ENCODE measurements at places on chromosomes 1 and 21.

GRCh38 chr1:71778940-71779339 is 503.4 kb downstream of the NEGR1 start:
- DNase-seq: no peak

DNA sequence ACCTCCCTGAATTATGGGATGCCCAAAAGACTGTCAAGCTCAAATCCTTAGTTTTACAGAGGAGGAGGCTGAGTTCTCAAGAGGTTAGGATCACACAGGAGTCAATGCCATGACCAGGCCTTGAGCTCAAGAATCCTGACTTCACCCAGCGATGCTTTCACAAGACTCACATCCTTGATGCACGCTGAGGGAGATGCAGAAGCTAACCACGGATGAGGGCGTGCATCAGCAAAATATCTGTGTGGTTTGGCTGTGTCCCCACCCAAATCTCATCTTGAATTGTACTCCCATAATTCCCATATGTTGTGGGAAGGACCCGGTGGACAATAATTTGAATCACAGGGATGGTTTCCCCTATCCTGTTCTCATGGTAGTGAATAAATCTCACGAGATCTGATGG is 133.2 kb downstream of the KCNJ6 start:
- DNase-seq: no peak

- no peak for DNase-seq
Measured at GRCh38 chr1:50566405-50566804, 143.2 kb upstream of the DMRTA2 start.

GRCh38 chr1:237098541-237098940 is 56.6 kb downstream of the RYR2 start:
- no peak for DNase-seq

GRCh38 chr1:71930511-71930910 is 351.8 kb downstream of the NEGR1 start:
- no peak for DNase-seq

DNA sequence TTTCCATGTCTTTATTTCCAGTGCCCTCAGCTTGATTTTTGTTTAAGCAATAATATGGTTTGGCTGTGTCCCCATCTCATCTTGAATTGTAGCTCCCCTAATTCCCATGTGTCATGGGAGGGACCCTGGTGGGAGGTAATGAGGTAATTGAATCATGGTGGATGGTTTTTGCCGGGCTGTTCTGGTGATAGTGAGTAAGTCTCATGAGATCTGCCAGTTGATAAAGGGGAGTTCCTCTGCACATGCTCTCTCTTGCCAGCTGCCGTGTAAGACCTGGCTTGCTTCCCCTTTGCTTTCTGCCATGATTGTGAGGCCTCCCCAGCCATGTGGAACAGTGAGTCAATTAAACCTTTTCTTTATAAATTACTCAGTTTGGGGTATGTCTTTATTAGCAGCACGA is 559.6 kb upstream of the ADAMTS5 start:
- DNase-seq: no peak

GRCh38 chr1:8663915-8664329 is 153.5 kb downstream of the RERE start:
- DNase-seq: no peak

- DNase-seq: no peak
Measured at GRCh38 chr1:228180271-228180958, 14.8 kb downstream of the IBA57 start.

- DNase-seq: no peak
Measured at GRCh38 chr1:186532466-186532865, 71.6 kb upstream of the PDC start.

GRCh38 chr1:96945509-96946084 is 224.0 kb downstream of the PTBP2 start:
- DNase-seq: no peak

DNA sequence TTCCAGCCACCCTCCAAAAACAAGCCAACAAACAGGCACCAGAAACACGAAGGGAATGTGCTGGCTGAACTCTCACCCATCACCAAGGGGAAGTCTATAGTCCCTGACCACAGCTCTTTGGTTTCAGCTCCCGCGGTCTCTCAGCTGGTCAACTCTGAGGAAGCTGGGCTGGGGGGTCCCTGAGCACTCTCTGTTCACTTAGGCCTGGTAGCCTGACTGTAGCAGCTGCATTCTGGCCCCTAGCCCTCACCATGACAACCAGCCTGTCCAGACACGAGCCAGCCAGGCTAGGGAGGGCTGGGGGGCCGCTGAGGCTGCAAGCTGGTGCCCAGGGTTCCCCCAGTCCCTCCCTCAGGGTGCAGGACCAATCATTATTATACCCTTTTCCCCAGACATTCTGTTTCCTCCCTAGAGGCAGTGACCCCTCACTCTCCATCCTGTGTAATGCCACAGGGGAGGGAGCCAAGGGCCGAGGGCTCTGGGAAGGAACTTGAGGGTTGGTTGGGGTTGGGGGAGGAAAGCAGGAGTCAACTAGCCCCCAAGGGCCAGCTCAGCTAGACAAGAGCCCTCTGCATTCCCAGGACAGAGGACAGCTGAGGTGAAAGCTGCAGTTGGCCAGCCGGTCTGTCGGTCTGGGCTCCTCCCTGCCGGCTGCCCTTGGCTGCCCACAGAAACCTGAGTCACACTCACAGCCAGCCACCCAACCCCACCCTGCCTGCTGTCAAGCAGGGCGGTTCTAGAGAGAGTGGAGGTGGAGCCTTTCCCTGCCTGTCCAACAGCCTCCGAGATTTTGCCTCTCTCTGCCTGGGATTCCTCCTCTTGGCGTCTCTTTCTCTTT is 1.2 kb upstream of the TRAPPC3 start:
- DNase-seq: no peak

- DNase-seq: no peak
Measured at GRCh38 chr1:61313906-61314422, 231.6 kb downstream of the NFIA start.

- no peak for DNase-seq
Measured at GRCh38 chr1:62841587-62842169, 57.7 kb downstream of the ATG4C start.

DNA sequence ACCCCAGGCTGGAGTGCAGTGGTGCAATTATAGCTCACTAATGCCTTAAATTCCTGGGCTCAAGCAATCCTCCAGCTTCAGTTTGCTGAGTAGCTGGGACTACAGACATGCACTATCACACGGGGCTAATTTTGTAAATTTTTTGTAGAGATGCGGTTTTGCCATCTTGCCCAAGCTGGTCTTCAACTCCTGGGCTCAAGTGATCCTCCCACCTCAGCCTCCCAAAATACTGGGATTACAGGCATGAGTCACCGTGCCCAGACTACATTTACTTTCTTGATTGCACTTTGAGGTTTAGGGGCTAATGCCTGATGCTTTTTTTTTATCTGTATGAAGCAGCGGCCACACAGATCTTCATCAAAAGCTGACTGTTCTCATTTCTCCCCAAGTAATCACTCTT is 124.6 kb downstream of the KIF26B start:
- no peak for DNase-seq

- no peak for DNase-seq
Measured at GRCh38 chr1:102693345-102693744, 415.0 kb downstream of the COL11A1 start.

DNA sequence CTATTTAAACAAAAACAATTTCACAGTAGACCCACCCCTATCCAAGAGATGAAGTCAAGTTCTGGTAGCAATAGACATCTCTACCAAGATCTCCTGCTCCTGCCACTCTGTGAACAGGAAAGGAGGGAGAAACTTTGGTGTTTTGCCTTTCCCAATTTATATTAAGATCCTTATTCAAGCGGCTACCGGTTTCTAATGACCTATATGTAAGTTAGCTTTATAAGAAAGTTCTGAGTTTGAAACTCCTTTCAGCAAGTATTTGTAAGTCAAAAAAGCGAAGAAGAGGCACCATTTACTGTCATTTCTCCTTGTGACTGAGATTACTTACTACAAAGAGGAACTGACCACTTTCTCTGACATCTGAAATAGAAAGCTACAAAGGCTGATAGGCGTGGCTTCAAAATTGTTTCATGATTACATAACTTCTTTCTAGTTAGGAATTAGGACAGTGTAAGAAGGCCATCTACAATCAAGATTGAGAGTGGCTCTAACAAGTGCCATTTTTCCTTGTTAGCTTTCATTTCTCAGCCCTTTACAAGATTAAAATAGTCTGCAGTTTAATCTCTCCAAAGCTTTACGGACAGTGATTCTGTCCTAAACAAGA is at the start of gene MNDA:
Gene MNDA (plus strand): TSS at position 448 of the 604 bp plus-strand sequence. CDS start 10,803 bp downstream, outside the sequence.
- DNase-seq: no peak

DNA sequence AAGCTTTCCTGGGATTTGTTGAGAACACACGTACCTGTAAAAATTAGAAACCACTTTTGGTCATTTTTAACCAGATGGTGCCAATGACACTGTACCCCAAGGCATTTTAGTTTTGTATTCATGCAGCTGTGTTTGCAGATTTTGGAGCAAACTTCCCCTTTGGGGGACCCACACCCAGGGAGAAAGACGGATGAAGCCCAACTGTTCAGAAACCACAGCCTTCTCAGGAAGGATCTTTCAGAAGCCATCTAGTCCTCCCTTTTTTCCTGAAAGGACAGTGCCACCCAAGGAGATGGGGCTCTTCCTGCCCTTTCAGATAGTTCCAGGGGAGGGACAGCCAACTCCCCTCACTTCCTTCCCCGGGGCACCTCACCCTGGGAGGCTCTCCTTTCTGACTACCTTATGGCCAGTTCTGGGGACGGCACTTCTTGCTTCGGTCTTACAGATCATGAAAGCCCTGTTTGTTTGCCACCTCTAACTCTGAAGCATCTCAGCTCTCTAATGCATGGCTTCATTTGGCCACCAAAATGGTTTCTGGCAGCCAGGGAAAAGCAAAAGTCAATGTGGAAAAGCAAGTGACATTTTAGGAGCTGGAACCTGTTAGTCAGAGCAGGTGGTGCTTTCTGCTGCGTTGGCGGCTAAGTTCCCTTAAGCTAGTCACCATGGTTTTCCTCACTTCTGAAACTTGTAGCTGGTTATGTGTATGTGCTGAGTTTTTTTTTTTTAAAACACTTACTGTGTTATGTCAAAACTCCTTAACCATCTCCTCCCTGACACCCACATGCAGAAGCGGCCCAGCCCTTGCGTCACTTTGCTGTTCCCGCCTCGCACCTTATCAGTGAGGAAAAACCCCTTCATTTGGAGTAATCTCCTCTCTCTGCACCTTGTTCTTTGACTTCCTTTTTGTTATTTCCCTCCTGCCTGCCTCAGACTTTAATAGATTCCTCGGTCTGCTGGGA is 10.1 kb downstream of the TMCC2 start:
- peak; percentile 14 for DNase-seq

- no peak for DNase-seq
Measured at GRCh38 chr21:27813750-27814149, 846.9 kb upstream of the ADAMTS5 start.

DNA sequence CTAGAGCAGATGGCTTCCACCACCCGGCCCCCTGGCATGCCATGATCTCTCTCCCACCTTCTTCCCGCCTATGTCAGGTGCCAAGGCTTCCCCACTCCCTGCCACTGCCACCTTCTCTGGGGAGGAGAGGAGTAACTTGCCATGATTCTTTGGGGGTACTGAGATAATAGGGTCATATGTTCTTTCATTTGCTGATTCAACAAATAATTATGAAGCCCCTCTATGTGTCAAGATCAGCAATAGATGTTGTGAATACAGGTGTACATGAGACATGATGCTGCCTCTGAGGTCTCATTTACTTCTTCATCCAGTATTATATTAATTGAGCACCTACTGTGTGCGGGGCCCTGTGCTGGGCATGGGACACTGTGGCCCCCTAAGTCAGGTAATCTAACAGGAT is 6.0 kb upstream of the VWA5B1 start:
- DNase-seq: no peak

- DNase-seq: no peak
Measured at GRCh38 chr1:164575356-164575886, 16.4 kb downstream of the PBX1 start.

DNA sequence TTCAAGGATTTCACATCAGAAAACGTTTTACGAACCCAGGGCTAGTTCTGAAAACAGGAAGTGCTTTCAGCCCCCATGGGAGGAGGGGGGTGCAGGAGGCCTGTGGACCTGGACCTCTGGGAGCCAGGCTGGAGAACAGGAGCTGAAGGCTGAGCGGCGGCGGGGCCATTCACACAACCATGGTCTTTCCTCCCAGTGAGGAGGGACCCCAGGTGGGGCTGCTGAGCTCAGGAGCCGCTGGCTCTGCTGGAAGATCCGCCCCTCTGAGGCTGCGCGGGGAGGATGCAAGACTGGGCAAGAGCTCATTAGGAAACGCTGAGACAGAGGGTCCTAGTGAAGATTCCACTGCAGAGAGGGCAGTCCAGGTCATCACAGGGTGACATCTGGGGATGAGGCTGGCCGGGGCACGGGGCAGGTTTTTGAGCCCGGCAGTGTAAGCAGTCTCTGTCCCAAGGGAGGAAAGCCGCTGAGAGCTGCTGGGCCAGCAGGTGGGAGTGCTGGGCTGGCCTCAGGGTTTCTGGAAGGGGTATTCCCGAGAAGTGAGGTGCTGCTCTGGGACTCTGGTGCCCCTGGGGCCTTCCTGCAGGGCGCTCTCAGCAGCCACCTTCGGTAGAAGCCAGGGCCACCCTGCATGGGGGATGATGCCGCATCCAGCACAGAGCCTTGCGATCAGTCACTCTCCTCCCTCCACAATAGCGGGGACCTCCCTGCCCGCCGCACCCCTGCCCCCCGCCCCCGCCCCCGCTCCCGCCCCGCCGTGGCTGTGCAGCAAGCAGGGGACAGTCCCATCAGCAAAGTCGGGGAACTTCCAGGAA is 7.5 kb downstream of the MX2 start:
- DNase-seq: no peak

DNA sequence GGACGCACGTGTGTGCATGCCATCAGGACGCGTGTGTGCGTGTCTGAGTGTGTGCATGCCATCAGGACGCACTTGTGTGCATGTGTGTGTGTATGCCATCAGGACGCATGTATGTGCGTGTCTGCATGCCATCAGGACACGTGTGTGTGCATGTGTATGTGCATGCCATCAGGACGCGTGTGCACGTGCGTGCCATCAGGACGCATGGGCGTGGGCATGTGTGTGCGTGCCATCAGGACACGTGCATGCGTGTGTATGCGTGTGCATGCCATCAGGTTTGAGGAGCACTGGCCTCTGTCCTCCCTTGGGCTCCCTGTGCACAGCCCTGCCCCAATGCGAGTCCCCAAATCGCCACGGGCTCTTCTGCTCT is 12.6 kb upstream of the C1QTNF12 start:
- no peak for DNase-seq

GRCh38 chr1:11980676-11980972 is 380 bp downstream of the MFN2 start:
- no peak for DNase-seq

- no peak for DNase-seq
Measured at GRCh38 chr1:36964830-36965229, 69.5 kb downstream of the GRIK3 start.

GRCh38 chr1:47821760-47822159 is 175.4 kb downstream of the TRABD2B start:
- DNase-seq: no peak

GRCh38 chr1:219991511-219991810 is 54.8 kb downstream of the EPRS1 start:
- DNase-seq: no peak

GRCh38 chr1:15176898-15177665 is 23.5 kb downstream of the TMEM51 start:
- DNase-seq: no peak

GRCh38 chr21:33984021-33984481 is 68.4 kb upstream of the ATP5PO start:
- DNase-seq: no peak

All from activated naive CD8-positive, alpha-beta T cell treated with anti-CD3 and anti-CD28 coated beads, Interleukin-2, amount 50 U/mL, for 16 hours (primary cell).